ENCODE measurements at places on chromosomes 6 and 20.

DNA sequence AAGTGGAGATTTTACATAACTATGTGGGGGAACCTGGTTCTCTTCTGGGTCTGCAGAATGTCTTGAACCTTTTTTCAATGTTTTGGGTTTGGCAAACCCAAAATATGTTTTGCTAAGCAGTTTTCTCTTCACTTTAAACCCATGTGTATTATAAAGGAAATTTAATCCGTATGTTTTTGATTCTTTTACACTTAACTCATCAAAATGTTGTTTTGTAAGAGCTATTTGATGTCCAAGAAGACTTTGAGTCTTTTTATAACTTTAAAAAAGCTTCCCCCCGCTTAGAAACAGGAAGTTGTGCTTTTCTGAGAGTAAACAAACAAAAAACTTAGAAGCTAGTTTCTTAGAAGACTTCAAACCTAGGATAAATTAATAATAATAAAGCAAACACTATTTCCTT, 81.9 kb upstream of the CEP162 start:
- no peak for DNase-seq

DNA sequence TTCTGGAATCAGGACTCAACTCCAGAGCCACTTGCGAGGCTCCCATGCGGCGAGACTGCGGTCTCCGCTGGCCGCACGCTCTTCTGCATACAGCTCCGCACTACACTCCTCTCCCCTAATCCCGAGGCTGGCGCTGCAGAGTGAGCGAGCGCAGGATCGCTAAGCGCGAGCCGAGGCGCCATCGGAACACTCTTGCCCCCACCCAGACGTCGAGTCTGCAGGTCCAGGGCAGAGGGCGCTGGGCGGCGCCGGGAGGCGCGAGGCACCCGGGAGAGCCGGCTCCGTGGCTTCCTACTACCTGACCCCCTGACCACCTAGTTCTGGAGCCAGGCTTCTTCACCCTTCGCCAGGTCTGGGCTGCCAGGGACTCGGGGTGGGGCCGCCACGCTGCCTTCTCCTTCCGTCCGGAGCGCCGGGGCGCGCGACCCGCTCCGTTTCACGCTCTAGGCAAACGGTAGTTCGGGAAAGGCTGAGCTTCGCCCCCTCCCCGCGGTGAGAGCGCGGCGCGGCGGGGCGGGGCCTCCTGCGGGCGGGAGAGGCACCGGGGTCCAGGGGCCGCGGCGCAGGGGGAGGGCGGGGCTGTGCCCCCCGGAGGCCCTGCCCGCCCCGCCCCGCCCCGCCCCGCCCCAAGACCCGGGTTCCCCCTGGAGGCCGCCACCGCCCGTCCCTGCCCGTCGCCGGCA, 5.4 kb upstream of the TUBB2A start:
- DNase-seq, result no peak

DNA sequence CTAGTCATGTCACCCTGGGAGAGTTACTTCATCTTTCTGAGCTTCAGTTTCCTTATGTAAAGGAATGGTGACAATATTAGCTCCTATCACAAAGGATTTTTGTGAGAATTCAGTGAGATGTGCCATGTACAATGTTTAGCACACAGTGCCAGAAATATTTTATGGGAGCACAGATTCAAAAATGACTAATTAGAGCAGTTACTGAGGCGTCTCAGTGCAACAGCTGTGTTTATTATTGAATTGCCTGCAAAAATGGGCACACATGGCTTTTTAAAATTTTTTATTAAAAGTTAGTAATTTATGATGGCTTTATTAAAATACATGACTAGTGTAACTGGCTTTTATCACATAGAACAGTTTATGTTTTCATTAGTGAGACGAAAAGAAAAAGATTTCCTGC, 134.3 kb upstream of the AHI1 start:
- no peak for DNase-seq

GRCh38 chr6:21213492-21213891, 380.1 kb upstream of the SOX4 start:
- DNase-seq, result no peak

DNA sequence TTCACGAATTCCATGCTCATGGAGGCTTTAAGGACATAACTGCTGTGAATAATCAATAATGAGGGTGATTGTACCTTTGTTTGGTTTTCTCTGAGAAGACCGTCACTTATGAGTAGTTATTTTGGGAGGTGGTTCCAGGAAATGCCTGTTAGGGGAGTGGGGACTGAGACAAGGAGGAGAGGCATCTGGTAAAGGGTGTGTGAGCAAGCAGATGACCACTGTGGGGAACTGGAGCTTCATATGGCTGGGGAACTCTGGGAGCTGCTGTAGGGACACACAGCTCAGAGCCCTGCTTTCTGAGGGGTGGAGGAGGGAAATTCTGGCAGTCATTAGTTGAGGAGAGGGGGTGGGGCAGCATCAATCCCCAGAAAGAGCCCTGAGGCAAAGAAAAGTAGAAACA, 71.3 kb upstream of the TINAG start:
- no peak for DNase-seq

- DNase-seq, result no peak
Observed at GRCh38 chr6:32112431-32112980, 3.4 kb upstream of the TNXB start.

GRCh38 chr20:33434434-33434833, 9.1 kb downstream of the SNTA1 start:
- no peak for DNase-seq

GRCh38 chr6:1473166-1473565, 83.8 kb downstream of the FOXF2 start:
- no peak for DNase-seq

- DNase-seq, result no peak
Observed at GRCh38 chr6:169592558-169592957, 109.3 kb downstream of the WDR27 start.

- no peak for DNase-seq
Observed at GRCh38 chr6:144294016-144294415, 8.9 kb downstream of the UTRN start.

DNA sequence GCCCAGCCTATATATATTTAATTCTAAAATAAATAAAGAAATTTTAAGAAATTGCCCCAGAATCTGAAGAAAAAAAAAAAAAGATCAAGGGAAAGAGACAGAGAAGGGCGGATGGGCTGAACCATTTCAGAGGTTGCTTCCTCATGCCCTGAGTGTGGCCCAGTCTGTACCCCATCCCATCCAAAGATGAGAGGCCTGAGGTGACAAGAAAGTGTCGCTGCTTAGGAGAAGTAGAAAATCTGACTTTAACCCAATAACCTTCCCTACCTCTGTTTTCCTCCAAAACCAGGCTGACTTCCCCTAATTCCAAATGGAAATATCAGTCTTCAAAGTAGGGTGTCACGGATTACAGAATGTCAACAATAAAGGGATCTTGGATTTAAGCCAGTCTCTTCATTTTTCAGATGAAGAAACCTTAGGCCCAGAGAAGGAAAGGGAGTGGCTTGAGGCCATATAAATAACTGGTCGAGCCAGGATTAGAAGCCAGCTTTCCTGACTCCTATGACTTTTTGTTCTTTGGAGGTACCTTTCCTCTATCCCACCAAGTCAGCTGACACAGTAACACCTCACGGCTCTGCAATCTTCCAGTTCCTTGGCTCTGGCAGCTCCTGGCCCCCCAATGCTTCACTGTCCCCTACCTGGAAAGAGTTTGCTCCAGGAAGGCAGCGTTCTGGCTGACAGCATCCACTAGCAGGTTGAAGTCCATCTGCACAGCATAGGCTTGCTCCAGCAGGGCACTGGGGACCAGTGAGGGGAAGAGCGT, 10.1 kb downstream of the GSS start:
- no peak for DNase-seq

- DNase-seq, result no peak
Observed at GRCh38 chr6:121732641-121733040, 297.2 kb downstream of the GJA1 start.

GRCh38 chr6:116648156-116648555, 20.4 kb downstream of the ZUP1 start:
- DNase-seq, result no peak

GRCh38 chr20:58390659-58391035, 1.6 kb downstream of the VAPB start:
- no peak for DNase-seq

- DNase-seq, result no peak
Observed at GRCh38 chr6:108836061-108836460, 12.2 kb upstream of the ARMC2 start.

Measured in vagina (tissue), 2 donors.